ENCODE measurements at places on chromosomes 5 and 9. TPM values are rescaled to one million over a fixed set of nuclear protein-coding genes. Genes with fewer than 3 reads are reported as not detected.

GRCh38 chr9:134661791-134662142 is 20.2 kb downstream of the COL5A1 start:
- peak; percentile 17 for DNase-seq

The TNC gene
- total RNA-seq = 3.4 TPM

DNA sequence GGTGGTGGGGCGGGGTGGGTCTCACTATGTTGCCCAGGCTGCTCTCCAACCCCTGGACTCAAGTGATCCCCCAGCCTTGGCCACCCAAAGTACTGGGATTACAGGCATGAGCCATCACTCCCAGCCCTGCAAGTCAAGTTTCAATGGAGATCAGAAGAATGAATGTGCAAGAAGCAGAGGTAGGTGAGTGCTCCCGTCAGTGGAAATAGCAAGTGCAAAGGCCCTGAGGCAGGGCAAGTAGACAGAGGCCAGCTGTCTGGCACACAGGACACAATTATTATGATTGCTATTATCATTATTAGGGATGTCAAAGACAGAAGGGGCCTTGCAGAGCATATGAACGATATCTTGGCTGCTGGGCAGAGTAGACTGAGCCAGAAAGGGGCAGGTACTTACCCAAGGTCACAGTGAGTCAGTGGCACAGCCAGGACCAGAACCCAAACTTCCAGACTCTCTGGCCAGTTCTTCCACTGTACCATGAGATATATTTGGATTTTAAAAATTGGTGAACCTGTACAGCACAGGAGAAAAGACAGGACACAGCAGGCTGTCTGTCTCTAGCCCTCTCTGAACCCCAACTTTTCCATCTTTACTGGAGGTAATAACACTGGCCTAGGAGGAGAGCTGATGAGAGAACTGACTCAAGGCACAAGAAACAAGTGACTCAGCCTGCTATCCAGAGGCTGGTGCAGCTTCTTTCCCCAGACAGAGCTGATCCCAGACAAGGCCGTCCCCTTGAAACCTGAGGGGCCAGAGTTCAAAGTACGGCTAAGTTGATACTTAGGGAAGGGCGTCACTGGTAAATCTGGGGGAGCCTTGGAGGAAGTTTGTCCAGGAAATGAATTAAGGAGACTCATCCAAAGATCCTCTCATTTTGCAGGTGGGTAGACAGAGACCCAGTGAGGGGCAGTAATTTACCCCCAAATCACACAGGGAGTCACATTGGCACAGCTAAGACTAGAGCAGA is 1.4 kb downstream of the HDHD3 start:
- DNase-seq = no peak

The GTF2H2C gene
- 18.0 TPM for total RNA-seq

The CDO1 gene
- total RNA-seq = 6.8 TPM

DNA sequence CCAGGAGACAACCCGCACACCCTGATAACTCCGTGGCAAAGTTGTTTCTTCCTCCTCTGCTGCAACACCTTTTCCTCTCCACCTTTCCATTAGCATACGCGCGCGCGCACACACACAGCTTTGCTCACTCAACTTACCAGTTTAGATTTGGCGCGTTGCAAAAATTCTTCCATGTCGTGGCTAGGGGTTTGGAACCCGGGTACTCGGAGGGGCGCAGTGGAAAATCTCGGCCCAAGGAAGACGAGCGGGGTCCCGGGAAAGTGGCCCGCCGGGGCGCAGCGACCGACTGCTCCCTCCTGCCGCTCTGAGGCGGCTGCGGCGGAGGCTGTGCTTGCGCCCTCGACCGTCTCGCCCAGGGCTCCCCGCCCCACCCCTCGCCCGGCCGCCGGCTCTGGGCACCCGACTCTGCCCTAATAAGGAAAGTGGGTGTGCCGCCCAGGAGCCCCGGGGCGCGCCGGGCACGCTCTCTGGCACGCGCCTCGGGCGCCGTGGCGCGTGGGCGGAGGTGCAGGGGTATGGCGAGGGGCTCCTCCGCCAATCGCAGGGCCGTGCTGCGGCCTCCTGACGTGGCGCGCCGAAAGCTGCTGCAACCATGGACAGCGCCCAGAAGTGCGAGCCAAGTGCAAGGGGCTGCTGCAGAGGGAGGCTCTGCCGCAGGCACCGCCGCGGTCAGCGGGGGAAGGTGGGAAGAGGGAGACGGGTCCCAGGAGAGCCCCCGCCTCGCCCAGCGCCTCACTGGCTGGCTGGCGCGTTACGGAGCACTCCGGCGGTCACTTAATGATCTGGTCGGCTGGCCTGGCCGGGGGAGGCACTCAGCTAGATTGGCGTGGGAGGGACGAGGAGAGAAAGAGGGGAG is at the start of gene PRUNE2:
Gene PRUNE2, minus strand, starts transcription at position 324 of the 856 bp plus-strand sequence. Its CDS starts 151 bp downstream, at position 173.
- DNase-seq = peak; percentile 28
